ENCODE measurements at places on chromosomes 1 and 21. TPM values are rescaled to one million over a fixed set of nuclear protein-coding genes. Genes with fewer than 3 reads are reported as not detected.

Gene ACTN2
- 1.0 TPM for total RNA-seq

Gene COL8A2
- 13.8 TPM for total RNA-seq

Gene DENND2C
- total RNA-seq = 3.0 TPM

Gene SLAMF7
- total RNA-seq = not detected

Gene TDRD5
- not detected for total RNA-seq

Gene HHAT
- 11.4 TPM for total RNA-seq

Gene SPRR2A
- not detected for total RNA-seq

Gene C4BPA
- total RNA-seq = not detected

Gene LRRIQ3
- total RNA-seq = 0.46 TPM

Gene SLC2A5
- 25.9 TPM for total RNA-seq

Gene TMEM50A
- 66.5 TPM for total RNA-seq

Gene IL19
- not detected for total RNA-seq

Gene LCE2B
- total RNA-seq = not detected

Gene TMCO4
- 10.5 TPM for total RNA-seq

Gene MCOLN3
- 0.73 TPM for total RNA-seq

Gene SPRR2F
- not detected for total RNA-seq

Gene ADAMTS1
- total RNA-seq = 1,797 TPM

Gene XPR1
- total RNA-seq = 25.7 TPM

Gene MTF1
- total RNA-seq = 6.9 TPM

Gene CAPN8
- not detected for total RNA-seq

Gene E2F2
- total RNA-seq = 0.39 TPM

Gene RIIAD1
- total RNA-seq = not detected

Gene VAV3
- 0.69 TPM for total RNA-seq

Measured in smooth muscle cell of the pulmonary artery (primary cell).